Frontal cortex (tissue), 4 donors: ENCODE measurements at places on chromosomes 5 and 9.

DNA sequence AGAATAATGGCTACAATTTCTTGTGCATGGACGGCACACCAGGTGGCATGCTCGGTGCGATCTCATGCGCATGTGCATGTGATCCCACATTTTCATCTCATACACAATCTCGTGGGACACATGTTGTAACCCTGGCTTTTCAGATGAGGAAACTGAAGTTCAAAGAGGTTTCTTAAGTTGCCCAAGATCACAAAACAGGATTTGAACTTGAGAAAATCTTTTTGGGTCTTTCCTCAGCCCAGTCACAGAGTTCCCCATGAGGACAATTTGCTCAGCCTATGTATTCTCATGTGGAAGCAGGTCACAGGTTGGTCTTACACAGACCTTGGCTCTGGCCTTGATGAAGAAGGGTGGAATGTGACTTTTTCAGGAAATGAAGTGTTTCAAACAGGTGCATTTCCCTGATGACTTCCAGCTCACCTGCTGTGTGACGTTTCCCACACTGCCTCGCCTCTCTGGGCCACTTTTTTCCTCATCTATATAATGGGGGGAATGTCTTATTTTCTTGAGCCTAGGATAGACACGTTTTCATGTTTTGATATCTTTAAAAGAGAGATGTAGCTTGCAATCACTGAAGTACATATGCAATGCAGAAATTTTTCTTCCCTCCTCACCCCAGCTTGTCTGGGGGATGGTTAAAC is 7.1 kb upstream of the ORM1 start:
- DNase-seq: no peak

DNA sequence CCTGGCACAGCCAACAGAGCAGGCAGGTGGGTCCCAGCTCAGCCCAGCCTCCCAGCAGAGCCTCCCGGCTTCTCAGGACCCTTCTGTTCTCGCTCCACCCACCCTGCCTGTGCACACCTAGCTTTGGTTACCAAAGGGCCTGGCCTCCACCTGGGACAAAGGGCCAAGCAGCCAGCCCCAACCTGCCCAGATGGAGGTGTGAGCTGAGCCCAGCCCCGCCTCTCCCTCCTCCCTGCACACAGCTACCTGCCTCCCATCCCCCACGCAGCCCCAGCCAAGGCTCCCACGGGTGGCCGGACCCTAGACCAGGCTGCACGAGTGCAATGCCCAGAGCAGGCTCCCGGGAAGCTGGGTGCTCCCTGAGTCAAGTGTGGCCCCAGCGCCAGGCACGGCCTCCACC is 5.6 kb downstream of the TPRN start:
- no peak for DNase-seq

GRCh38 chr9:28747351-28747985 is 1174.2 kb upstream of the C9orf72 start:
- DNase-seq: no peak

- DNase-seq: no peak
These were observed 500.2 kb upstream of the CDH6 start for GRCh38 chr5:30693326-30693725.

GRCh38 chr5:147483961-147484707 is 25.7 kb downstream of the DPYSL3 start:
- DNase-seq: no peak

GRCh38 chr9:88237991-88238571 is 99.8 kb upstream of the SPATA31C2 start:
- DNase-seq: no peak

GRCh38 chr5:144202072-144202471 is 31.4 kb downstream of the KCTD16 start:
- no peak for DNase-seq

DNA sequence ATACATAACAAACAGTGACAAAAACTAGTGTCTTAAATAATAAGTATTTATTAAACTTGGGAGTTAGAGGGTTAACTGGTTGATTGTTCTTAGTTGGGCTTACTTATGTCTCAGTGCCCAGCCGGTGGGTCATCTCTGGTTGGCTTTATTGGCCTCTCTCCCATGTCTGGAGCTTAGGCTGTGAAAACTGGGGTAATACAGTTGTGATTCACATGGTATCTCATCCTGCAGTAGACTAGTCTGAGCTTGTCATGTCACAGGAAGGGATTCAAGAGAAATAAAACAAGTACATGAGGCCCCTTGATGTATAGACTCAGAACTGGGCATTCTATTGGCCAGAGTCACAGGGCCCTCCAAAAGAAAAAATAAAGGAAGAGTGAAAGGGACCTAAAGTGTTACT is 466.4 kb upstream of the SMC2 start:
- DNase-seq: no peak

- no peak for DNase-seq
These were observed 132.2 kb downstream of the RXRA start for GRCh38 chr9:134458207-134459108.

DNA sequence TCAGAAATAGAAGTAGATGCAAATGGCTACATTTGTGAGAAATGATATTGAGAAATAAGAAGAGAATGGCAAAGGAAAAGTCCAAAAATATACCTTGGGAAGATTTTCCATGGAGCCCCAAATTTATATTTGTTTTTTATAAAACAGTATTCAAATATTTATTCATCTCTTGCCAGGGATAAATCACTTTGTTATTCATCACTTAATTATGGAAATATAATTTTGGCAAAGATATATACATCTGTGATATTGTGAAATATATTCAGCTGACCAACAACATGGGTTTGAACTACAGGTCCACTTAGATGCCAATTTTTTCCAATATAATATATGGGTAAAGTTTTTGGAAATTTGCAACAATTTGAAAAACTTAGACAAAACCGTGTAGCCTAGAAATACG is 19.7 kb upstream of the RAPGEF6 start:
- DNase-seq: no peak
